ENCODE measurements at places on chromosomes 2 and 18.

DNA sequence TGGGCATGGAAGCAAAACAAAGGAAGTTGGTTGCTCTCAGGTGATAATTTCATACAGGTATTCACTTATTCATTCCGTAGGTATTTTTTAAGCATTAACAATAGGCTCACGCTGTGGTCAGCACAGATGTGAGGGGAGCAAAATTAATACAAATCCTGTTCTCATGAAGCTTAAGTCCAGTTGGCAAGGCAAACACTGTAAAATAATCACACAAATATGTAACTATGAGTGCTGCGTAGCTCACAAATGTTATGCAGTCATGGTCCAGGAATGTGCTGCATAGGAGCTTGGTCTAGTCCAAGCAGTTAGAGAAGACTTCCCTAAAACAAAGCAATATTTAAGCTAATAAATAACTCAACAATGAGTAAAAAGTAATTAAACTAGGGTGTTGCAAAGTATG, 23.9 kb downstream of the SP5 start:
- no peak for DNase-seq

- DNase-seq = no peak
Observed at GRCh38 chr2:9388199-9388681, 35.1 kb downstream of the ITGB1BP1 start.

GRCh38 chr18:57930476-57930875, 113.5 kb upstream of the NEDD4L start:
- DNase-seq = no peak

DNA sequence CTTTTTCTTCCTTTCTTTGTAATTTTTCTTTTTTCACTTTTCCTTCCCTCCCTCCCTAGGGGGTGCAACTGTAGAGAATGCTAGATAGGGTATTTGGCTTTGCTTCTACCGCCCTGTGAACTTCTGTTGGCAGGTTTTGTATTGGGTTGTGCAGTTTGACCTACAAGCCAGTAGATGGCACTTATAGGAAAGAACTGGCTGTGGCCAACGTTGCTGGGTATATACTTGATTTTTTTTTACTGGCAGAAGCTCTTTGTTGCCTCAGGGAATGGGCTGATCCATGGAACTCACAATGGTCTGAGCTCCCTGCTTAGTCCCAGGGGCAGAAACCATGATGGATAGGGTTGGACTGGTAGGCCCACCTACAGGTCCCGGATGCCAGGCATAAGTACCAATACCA, 1019.5 kb upstream of the LRRTM1 start:
- no peak for DNase-seq

DNA sequence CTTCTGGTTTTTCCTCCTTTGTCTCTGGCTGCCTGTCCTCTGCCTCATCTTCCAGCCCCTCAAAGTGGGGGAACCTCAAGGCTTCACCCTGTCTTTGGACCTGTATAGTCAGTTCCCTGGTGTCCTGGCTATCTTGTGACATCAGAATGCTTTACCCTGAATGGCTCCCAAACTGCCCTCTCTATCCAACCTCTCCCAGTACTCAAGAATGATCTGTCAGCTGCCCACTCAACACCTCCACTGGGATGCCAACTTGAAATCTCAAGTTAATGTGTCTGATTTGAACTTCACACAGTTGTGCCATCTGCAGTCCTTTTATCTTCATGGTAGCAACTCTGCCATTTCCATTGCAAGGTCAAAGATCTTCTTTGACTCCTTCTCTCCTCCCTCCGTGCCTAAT, 43.8 kb downstream of the UBE2F start:
- no peak for DNase-seq

DNA sequence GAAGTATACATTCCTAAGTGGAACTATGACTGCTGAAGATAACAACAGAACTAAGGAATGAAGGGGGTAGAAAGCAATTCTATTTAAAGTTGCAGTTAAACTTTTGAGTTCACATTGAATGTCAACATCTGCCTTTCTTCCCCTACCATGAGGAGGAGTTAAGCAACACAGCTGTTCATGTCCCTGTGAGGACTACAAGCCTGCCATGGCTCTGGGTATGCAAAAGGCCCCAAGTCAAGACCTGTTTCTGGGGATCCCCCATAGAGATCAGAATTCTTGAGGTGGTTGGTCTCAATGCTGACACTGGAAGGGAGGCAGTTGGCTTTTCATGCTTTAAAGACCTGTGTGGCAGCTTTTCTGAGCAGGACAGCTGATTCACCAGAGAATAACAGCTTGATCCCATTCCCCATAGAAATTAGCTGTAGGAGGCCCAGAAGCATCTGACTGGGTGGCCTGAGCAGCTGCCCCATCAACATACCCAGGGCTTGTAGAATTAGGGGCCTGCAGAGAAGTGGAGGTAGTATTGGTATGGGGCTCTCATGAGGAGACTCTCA, 131.0 kb downstream of the SETBP1 start:
- DNase-seq = no peak

GRCh38 chr2:151766437-151767153, 32.3 kb upstream of the NEB start:
- no peak for DNase-seq

DNA sequence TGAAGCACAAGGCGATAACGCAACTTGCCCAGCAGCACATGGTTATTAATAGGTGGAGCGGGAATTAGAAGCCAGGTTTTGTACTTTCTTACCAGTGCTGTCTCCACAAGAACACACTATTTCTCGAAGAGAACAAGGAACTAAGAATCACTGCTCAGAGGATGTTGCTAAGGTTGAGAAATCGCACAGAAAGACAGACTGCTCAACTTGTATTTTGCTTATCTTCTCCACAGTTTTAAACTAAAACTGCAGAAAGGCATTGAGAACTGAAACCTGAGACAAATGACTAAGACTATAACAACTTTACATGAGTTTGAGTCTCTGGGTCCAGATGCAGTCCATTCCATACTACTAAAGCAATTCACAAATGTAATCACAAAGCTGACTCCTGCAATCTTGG, 6.2 kb downstream of the PRKD3 start:
- no peak for DNase-seq

DNA sequence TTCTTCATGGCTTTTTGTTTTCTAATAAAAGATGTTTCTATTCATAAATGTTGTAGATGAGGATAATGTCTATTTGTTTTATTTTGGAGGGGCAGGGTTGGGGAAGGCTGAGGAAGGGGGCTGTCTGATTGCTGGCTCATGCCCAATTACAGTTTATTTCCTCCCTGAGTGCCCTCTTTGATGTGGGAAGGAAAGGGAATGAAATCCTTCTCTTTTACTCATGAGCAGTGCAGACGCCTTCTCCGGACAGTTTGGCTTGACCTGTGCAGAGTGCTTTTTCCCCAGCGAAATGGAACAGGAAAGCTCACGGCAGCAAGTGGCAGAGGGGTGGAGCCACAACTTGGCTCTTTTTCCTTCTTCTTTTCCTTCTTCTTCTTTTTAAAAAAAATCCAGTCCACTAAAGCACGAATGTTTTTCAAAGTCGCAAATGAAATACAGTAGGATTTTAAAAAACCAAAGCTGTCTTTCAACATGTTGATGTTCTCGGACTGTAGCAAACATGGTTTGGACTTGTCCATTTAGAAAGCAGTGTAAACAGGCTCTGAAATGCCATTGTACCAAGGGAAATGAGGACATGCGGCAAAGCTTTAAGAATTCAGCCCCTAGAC, 34.5 kb downstream of the RAB31 start:
- DNase-seq = no peak

DNA sequence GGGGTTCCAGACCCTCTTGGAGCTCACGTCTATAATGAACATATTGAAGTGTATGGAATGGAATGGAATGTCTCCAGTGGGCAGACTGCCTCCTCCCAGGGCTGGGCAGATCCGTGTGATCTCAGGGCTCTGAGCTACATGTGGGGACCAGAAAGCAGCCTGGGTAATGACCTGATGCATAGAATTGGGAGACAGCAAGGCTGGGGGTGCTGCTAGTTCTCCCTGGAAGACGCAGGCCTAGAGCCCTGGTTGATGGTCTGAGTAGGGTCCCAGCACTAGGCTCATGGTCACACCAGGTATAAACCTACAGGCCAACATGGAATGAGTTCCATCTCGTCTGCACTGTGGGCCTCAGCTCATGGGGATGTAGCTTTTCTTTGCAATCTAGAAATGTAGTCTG, 46.7 kb downstream of the ACAA2 start:
- DNase-seq = no peak

- no peak for DNase-seq
Observed at GRCh38 chr18:8826971-8827370, 121.6 kb downstream of the MTCL1 start.

- DNase-seq = no peak
Observed at GRCh38 chr2:150609831-150610582, 122.5 kb upstream of the RND3 start.

DNA sequence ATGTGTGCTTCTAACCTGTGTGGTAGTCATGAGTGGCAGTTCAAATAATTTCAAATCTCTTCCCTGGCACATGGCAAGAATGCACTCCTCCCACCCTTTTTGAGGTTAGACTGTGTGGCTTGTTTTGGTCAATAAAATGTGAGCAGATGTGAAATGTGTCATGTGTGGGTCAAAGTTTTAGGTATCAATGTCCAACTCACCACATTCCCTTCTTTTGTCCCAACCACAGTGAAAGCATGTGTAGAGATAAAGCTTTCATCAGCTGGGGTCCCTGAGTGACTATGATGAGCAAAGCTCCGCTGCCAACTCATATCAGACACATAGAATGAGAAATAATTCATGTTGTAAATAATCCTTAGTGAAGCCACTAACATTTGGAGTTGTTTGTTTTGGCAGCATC, 118.2 kb downstream of the PAX3 start:
- no peak for DNase-seq

DNA sequence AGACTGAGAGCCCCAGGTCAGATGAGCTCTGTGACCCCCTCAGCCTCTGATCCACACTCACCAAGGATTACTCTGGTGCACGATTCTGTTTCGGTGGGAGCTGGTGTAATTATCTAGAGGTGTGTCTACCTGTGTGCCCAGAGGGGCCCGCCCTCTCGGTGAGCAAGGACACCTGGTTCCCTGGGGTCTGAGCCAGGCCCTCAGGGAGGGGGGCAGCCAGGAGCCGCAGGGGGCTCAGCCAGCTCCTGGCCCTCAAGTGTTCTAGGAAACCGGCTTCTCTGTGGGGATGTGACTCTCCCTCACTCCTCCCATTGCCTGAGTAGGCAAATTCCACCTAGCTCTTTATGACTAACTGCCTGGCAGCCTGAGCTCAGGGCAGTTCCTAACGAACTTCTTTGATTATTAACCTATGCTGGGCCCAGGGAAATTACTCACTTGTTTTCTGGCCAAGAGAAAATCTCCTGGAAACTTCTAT, 17.4 kb downstream of the AGAP1 start:
- DNase-seq = no peak

DNA sequence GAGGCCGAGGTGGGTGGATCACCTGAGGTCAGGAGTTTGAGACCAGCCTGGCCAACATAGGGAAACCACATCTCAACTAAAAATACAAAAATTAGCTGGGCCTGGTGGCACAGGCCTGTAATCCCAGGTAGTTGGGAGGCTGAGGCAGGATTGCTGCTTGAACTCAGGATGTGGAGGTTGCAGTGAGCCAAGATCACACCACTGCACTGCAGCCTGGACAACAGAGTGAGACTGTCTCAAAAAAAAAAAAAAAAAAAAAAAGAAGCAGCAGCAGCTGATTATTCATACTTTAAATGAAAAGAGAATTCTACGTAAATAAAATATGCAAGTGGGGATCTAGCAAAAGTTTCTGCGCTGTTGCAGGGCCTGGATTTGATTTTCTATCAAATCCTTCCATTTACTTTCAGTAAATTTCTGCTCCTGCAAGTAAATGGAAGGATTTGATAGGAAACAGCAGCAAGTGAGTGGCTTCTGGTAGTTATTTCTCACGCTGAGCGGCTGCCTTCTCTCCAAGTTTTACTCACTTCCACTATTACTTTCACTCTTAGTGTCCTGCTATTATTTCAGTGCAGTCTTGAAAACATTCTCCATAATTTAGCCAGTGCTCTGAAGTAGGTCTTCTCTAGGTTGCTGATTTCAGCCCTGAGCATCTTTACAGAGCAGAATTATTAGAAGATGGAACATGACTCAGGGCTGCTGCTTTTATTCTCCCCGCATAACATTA, 68.4 kb downstream of the SLC16A14 start:
- no peak for DNase-seq

DNA sequence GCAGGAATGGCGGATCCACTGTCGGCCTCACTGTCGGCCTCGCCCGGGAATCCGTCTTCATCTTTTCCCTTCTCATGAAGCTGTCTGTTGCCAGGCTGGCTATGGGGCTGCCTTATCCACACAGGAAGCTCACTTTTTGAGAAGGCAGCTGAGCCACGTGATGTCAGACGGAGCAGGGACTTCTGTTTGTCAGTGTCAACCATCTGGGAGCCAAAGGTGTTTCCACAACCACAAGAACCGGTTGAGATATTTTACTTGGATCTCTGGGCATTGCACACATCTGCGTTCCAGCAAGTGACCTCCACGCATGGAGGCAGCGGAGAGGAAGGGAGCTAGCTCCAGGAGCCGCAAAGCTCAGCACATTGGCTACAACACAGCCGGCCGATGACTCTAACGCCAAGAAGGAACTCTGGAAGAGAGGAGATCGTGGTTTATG, 27.4 kb upstream of the TAF1B start:
- no peak for DNase-seq

DNA sequence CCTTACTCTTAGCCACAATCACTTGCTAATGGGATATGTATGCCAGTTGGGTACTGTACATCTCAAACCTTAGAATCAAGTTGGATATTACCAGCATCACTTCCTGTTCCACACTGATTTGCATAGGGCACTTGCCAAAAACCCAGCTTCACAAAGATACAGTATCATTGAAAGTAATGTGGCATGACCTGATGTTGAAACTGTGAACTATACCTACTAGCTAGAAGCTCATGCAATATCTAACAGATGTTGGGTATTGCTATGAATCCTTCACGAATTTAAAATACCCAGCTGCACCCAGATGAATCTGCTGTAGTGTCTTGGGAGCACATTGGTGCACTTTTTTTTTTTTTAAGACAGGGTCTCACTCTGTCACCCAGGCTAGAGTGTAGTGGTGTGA, 6.5 kb upstream of the STAMBP start:
- DNase-seq = no peak

- no peak for DNase-seq
Observed at GRCh38 chr2:11030036-11030435, 118.3 kb downstream of the KCNF1 start.

- DNase-seq = no peak
Observed at GRCh38 chr18:27564066-27564465, 379.0 kb upstream of the CHST9 start.
